ENCODE measurements at places on chromosomes 6 and 20. TPM values are rescaled to one million over a fixed set of nuclear protein-coding genes. Genes with fewer than 3 reads are reported as not detected.

- peak; percentile 77 for DNase-seq
Measured at GRCh38 chr6:12490904-12491571, 200.9 kb downstream of the EDN1 start.

FAM217A gene
- total RNA-seq = not detected

GRCh38 chr20:38805502-38805957 lies at the start of gene PPP1R16B:
Gene PPP1R16B (plus strand): TSS chr20:38805697. CDS start chr20:38835926, 30,229 bp downstream.
- DNase-seq = no peak

GRCh38 chr6:106512968-106513574 lies 116.2 kb downstream of the RTN4IP1 start:
- no peak for DNase-seq

DNA sequence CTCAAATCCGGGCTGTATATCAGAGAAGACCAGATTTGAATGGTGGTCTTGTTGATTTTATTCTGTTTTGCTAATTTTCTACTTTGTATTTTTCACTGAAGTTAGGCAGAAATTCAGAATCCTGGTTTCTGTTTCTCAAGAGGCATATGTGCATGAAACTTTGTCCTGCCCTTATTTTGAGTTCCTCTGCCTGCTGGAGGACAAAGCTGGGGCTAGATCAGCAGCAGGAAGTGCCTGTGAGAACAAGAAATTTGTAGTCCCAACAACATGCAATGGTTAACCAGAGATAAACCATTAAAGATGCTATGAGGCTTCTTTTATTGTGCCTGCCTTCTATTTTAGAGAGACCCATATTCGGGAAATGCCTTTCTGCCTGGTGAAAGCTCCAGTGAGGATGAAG lies 37.1 kb downstream of the BEND6 start:
- DNase-seq = no peak

- DNase-seq = no peak
Measured at GRCh38 chr20:25297141-25297905, 49.4 kb downstream of the PYGB start.

GRCh38 chr20:41344938-41345728 lies 4.5 kb downstream of the LPIN3 start:
- no peak for DNase-seq

DNA sequence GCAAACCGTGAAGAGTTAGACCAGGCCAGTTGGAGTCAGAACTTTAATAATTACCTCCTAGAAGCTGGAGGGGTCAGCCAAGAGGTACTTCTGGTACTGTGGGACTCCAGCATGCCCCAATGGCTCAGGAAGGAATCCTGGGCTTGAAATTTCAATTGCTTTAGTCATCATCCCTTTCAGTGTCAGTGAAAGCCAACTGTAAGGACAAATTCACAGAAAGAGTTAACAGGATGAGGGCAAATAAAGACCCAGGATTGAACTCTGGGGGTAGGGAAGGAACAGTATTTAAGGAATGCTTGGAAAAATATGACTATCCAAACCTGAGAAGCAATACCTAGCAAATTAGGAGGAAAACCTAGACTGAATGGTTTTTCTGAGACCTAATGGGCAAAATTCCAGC lies 735.1 kb upstream of the MARCKS start:
- peak; percentile 77 for DNase-seq
